Cortex of kidney (tissue), 1 donor: ENCODE measurements at places on chromosomes 4 and X.
A peak's percentile ranks its signal among the peaks of the same experiment; 100 is the strongest.

DNA sequence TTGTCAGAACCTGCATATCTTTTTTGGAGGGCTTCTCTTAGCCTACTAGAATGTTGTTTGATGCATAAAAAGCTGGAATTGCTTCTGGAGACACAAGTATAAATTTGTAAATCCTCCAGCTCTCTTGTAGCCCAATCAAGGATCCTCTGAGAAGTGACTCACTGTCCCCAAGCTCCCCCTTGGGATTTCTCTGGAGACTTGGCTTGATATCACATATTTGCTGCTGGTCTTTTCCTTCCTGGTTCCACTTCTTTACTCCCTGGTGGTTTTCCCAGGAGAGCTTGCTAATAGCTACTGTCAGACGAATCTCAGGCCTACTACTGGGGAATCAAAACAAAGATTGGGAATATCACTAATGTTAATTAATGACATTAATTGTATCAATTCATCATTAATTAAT lies 173.1 kb downstream of the STK32B start:
- DNase-seq: no peak

DNA sequence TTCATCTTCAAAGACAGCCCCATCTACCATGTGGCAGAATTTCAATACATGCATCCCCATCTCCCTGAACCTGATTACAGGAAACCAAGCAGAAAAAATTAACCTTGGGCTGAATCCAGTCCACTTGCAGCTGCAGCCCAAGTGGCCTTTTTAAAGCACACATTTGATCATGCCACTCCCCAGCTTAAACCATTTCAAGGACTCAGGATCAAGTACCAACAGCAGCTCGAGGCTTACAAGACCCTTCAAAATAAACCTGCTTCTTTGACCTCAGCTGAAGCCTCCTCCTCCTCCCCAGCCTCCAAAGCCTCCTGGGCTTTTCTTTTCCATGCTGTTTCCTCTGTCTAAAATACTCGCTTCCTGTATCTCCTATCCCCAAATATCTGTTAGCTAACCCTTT lies 50.7 kb upstream of the KIT start:
- no peak for DNase-seq

- no peak for DNase-seq
Observed at GRCh38 chr4:161133586-161134276, 1030.1 kb downstream of the FSTL5 start.

- no peak for DNase-seq
Observed at GRCh38 chr4:26522478-26522877, 32.2 kb upstream of the CCKAR start.

DNA sequence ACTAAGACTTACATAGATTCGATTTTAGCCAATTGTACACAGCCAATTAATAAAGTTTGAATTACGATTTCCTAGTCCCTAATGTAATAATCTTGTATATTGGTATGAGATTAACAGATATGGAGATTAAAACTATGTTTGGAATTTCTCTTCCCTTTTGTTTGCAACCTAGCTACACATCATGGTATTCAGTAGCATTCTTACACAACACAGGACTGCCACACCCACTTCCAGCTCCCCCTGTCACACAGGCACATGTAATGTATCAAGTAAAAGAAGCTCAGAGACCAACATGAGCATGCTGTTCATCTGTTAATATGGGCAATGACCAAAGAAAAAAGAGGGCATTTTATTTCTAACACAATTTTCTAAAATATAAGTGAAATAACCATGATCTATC lies 12.8 kb downstream of the SLC6A14 start:
- no peak for DNase-seq

- no peak for DNase-seq
Observed at GRCh38 chr4:24112466-24112865, 222.6 kb upstream of the PPARGC1A start.

- DNase-seq: no peak
Observed at GRCh38 chr4:82123934-82124333, 249.9 kb downstream of the HNRNPD start.

DNA sequence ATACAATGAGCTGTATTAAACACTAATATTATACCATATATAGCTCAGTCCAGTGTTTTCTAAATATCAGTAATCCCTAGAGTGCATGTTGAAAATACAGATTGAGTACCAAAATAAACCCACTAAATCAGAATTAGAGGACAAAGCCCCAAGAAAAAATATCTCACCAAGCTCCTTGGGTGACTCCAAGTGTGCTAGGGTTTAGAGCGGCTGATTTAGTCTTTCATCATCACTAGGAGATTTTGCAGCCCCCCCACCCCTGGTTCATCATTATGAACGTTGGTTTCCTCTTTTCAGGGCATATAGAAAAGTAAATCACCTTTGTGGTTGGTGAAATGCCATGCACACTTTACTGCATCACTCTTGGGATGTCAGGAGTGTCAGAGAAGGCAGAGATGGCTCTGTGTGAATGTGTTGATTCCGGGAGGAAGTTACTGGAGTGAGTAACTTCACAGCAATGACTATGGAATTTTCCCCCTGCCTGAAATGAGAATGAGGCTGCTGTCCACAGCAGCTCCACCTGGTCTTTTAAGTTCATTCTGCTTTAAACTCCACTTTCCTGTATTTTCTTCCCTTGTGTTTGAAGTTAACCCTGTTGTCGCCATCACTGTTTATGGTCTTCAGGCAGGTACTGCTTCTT lies 25.2 kb upstream of the ANAPC4 start:
- DNase-seq: no peak

- no peak for DNase-seq
Observed at GRCh38 chrX:27815209-27815608, 7.4 kb downstream of the MAGEB10 start.

DNA sequence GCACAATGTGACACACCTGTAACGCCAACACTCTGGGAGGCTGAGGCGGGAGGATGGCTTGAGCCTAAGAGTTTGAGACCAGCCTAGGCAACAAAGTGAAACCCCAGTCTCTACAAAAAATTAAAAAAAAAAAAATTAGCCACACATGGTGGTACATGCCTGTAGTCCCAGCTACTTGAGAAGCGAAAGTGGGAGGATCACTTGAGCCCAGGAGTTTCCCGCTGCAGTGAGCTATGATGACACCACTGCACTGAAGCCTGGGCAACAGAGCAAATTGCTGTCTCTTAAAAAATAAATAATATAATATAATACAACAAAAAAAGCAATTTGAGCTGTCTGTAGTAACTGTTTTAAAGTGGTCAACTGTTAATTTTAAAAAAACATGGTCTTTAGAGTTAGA lies 13.2 kb downstream of the SPOCK3 start:
- DNase-seq: no peak

DNA sequence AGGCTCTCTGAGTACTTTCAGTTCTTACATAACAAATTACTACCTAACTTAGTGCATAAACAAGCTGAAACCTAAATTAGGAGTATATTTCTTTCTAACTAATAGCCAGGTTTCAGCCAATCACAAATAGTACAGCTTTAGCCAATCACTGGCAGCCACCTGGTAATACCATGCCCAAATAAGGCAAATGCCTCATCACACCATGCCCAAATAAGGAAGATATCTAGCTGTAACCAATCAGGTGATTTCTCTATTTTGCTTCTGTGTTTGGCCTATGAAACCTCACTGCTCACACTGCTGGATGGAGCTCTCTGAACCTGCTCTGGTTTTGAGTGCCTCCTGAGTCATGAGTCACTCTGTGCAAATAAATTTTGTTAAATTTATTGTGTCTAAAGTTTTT lies 113.5 kb downstream of the DDIT4L start:
- DNase-seq: no peak

GRCh38 chrX:123422875-123423274 lies 238.8 kb downstream of the GRIA3 start:
- no peak for DNase-seq

- no peak for DNase-seq
Observed at GRCh38 chr4:67565284-67565683, 6.8 kb downstream of the STAP1 start.

DNA sequence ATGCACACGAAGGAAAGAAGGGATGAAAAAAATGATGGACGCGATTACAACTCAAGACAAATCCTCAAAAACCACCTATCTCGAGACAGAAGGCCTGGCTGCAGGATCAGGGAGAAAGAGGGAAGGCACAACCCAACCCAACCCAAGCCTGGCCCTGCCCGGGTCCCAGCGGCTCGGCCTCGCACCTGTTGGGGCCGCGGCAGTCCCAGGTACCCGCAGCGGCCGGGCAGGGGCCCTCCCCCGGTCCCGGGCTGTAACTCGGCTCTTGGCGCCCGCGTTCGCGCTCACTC lies 464 bp downstream of the RASGEF1B start:
- DNase-seq: peak; percentile 35

- no peak for DNase-seq
Observed at GRCh38 chrX:140180585-140180984, 215.3 kb upstream of the CXorf66 start.

DNA sequence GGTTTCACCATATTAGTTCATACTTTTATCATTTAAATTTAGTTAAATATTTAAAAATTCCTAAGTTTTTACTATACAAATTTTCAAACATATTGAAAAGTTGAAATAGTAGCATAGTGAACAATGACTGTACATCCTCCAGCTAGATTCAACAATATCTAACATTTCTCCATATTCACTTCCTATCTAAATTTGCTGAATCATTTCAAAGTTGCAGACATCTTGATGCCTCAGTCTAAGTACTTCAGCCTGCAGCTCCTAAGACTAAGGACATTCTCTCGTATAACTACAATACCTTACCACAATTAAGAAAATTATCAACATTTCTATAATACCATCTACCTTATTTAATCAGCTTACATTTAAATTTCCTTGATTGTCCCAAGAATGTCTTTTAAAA lies 132.7 kb downstream of the TMEM164 start:
- DNase-seq: no peak

DNA sequence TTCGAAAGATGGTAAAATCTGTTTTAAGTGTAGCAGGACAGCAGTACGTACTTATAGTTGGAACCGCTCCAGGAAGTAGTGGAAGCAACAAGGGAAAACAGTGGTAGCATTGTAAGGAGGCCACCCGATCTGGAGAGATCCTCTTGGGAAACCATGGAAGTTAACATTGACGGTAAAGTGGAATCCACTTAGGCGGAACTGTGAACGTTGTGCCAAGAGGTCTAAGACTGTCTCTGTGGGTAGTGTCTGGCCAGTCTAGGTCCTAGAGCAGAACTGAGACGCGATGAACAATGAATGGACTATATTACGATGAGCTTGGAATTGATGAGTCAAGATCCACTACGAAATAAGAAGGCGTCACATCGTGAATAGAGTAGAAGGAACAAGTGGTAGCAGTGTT lies 124.0 kb downstream of the TENM3 start:
- DNase-seq: no peak

DNA sequence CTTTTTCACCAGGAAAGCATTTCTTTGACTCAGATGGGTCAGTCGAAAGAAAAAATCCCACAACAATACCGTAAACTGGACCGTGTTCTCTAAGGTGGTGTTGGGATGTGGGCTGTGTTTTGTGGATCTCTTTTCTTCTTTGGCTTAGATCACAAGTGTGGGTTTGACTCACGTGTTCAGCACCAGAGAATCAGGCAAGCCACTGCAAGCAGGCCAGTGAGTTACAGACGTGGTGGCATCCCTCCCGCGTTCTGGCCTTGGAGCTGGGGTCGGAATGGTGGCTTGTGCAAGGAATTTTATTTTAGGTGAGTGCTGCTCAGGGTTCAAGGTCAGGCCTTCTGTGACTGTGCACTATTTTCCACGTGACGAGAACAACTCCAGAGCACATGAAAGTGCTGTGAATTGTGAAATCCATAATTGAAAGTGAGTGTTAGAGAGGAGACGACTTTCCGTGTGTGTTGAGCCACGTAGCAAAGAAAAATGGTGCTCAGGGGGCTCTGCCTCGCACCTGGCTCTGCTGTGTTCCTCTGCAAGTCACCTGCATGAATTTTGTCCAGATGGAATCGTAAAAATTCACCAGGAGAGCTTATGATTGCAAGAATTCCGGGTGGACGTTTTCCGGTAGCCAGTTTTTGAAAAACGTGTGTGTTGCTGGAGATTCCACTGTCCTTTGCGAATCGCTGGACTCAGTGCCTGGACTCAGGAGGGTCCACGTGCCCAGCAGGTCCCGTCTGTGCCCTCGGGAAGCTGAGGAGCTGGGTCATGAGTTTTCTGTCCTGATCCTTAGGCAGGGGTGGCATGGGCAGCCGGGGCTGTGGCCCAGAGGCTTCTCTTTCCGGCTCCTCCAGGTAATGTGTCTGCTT lies 33.6 kb upstream of the HGFAC start:
- DNase-seq: no peak

- no peak for DNase-seq
Observed at GRCh38 chr4:173478201-173478912, 51.7 kb downstream of the HAND2 start.

DNA sequence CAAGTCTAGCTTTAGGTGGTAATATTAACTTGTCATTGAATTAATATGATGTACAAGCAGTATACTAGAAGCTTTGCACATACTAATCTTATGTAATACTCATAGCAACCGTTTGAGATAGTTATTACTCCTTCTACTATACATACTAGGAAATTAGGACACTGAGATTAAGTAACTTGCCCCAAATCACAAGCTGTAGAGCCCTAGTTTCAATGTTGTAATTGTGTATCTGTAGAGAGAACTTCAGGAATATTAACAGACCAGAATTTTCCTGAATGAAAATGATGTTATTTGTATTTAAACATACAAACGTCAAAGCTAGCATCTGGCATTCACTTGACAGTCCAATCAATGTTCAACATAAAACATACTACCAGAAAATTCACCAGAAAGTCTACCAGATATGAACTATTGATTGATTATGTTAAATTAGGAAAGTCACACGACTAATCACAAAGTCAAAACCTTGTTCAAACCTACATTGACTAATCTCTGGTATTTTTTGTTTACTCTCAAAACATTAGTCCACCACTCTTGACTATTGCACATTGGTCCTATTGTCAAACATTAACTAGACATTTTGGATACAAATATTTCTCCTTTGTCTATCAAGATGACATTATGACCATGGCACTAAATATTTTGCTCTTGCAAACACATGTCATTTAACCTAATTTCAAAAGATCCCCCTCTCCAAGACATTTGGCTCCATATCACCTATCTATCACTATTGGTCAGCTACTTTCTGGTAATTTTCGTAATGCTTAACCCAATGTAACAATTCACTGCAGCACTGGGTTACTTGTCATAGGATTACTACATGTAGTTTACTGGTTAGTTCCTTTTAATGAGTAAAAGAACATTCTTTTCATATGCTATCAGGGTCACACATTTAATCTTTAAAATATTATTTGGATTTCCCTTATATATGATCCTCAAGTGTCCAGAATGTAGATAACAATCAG lies 100.7 kb downstream of the GPC3 start:
- DNase-seq: no peak

DNA sequence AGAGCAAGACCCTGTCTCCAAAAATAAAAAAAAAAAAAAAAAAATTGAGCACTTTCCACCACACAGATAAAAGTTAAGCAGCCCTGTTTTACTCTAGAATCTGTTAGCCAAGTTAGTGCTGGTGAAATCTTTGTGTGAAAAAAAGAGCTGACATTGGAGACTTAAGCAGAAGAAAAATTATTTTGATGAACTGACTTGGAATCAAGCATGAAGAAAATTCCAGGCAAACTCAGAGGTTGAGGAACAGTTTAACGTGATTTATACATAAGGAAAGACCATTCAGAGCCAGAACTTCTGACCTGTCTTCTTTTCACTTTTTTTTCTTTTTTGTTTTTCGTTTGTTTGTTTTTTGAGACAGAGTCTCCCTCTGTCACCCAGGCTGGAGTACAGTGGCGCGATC lies 79.6 kb upstream of the RBPJ start:
- DNase-seq: no peak
